ENCODE measurements at places on chromosomes 5 and 9.

DNA sequence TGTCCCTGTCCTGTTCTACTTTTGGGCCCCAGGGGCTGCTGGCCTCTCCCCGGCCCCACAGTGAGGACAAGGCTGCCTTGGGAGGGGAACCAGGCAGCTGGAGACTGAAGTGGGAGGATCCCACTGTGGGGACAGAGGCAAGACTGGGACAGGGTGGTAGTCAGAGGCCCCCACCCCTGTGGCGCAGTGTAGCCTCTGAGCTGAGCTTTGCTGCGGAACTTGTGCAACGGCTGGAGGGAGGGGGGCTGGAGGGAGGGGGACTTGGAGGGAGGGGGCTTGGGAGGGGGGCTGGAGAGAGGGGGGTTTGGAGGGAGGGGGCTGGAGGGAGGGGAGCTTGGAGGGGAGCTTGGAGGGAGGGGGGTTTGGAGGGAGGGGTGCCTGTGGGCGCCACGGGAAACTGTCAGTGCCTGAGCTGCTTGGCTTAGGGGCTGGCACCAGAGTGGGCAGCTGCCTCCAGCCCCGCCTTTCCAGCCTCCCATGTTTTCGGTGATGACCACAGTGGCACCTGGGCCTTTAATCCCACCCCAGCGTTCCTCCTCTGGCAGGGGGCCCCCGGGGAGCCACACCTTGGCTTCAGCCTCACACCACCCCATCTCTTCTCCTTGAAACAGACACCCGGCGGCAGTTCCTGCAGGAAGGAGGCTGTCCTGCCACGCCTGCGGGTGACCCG lies 2.3 kb upstream of the FUT7 start:
- no peak for DNase-seq

GRCh38 chr9:93686880-93687236 lies 110.5 kb downstream of the PHF2 start:
- DNase-seq, result no peak

- no peak for DNase-seq
Observed at GRCh38 chr9:96721303-96721702, 56.6 kb downstream of the ZNF510 start.

DNA sequence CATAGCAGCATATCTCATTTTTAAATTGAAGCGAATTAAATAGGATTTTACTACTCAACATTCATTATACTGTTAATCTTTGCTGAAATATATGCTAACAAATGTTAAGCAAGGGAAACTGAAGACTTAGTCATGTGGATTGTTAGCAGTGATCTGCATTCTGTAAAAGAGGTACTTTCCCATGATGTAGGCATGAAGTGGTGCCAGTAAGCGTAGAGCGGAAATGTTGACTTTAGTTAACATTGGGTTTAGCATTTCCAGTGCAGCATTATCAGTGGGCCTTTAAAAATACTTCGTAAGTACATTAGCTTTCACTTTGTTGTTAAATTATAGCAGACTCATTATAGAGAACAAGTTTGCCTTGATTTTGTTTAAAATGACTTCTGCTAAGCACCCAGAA lies 130.3 kb downstream of the CDC42SE2 start:
- no peak for DNase-seq

- no peak for DNase-seq
Observed at GRCh38 chr9:115635680-115636383, 517.8 kb upstream of the PAPPA start.

GRCh38 chr5:93163010-93163663 lies 417.9 kb downstream of the NR2F1-AS1 start:
- peak; percentile 93 for DNase-seq

- no peak for DNase-seq
Observed at GRCh38 chr9:97388721-97389238, 23.1 kb upstream of the TDRD7 start.

DNA sequence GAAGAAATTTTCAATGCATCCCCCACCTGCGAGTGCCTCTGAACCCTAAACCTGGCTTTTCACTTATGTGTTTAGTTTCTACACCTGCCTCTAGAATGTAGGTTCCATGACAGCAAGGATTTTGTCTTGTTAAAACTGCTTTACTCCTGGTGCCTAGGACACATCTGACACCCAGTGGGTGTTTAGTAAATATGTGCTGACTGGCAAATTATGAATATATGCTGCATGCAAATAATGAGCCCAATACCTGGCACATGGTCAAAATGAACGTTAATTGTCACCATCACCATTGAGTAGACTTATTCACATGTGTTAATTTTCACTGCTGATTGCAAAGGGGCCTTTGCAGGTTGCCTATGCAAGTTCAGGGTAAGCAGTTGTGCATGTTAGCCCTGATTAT lies 249.9 kb upstream of the WWC1 start:
- no peak for DNase-seq

- no peak for DNase-seq
Observed at GRCh38 chr5:176371621-176372539, 6.6 kb downstream of the ARL10 start.

GRCh38 chr5:139193928-139194327 lies 4.2 kb downstream of the SIL1 start:
- no peak for DNase-seq

DNA sequence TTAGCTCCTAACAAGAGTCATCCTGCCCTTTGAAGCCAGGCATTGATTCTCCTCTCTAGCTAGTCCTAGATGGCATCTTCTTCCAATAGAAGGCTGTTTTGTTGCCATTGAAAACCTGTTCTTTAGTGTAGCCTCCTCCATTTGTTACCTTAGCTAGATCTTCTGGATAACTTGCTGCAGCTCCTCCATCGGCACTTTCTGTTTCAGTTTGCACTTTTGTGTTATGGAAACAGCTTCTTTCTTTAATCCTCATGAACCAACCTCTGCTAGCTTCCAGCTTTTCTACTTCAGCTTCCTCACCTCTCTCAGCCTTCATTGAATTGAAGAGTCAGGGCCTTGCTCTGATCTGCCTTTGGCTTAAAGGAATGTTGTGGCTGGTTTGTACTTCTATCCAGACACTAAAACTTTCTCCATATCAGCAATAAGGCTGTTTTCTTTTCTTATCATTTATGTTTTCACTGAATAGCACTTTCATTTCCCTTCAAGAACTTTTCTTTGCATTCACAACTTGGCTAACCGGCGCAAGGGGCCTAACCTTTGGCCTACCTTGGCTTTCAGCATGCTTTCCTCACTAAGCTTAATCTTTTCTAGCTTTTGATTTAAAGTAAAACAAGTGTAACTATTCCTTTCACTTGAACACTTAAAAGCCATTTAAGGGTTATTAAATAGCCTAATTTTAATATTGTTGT lies 166.5 kb upstream of the SLC12A2 start:
- DNase-seq, result no peak

GRCh38 chr5:168693297-168693696 lies 114.1 kb upstream of the PANK3 start:
- DNase-seq, result no peak

DNA sequence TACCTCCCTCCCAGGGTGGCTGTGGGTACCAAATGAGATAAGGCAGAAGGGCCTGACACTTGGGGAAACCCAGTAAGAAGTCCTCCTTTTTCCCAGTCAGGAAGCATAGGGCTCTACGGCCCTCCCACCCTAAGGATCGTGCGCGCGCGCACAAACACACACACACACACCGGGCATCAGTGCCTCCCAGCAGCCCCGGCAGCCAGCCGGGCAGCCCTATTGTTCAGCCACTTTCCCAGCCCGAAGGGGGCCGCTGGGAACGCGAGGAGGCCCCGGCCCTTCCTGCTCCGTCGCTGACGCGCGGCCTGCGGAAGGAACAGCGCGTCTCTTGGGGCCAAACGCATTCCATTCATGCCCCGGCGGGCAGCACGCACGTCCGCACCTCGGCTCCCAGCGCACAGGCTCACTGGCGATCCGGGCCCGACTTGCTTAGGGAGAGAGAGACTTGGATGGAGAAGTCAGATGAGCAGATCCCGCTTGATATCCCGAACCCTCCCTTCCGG lies 22.6 kb downstream of the DUSP1 start:
- DNase-seq, result peak; percentile 58

All from fibroblast of skin of abdomen (primary cell).